ENCODE measurements at places on chromosomes 11 and 22.

- peak; percentile 28 for DNase-seq
Measured at GRCh38 chr11:61954851-61955421, 4.8 kb downstream of the BEST1 start.

DNA sequence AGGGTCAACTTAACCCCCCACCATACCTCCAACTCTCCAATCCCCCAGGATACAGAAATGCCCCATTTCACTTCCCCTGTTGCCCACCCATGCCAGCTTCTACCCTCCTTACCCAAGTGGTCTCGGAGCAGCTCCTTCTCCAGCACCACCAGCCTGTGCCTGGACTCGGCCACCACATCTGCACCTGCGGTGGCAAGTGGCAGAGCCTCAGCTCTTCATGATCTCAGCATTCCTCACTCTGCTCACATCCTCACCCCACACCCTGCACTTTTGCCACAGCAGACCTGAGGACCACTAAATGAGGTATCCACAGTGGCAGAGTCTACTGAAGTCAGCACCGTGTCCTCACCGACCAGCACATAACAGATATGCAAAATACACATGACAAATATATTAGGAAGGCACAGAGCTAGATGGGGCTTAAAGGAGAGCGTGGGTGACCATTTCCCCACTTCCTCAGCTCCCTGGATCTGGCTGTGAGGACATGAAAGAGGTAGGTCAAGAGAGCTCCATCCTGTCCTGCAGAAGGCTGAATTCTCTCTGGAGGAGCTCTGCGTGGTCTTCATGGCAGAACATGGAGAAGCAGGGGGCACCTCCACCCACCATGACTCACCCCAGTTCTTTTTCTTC is 9.7 kb downstream of the NHERF4 start:
- no peak for DNase-seq

DNA sequence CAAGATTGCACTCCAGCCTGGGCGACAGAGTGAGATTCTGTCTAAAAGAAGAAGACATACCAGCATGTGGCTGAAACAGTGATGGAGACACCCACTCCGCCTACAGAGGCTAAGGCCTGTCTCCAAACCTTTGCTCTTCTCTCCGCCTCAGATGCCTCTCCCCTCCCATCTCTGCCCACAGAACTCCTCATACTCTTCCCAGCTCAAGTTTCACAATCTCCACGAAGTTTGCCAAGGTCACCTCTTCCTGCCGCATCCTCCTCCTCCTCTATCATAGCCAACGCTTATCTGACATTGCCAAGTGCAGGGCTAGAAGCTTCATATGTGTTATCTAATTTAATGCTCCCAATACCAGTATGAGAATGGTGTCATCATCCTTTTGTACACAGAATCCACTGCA is 25.9 kb upstream of the FBLN1 start:
- no peak for DNase-seq

DNA sequence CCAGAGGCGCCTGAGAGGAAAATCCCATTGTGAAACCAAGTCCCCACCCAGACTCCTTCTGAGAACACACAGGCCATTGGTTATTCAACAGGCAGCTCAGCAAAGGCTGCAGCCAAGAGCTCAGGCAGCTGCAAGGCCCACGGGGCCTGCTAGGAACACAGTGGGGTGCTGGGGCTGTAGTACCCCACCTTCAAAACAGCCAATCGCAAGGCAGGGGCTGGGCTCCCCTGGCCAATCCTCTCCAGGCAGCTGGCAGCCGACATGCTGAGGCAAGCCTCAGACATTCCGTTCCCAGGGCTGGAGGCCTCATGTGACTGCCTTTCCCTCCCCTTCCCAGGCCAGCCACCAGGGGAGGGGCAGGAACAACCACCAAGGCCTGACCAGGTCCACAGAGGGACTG is 6.6 kb downstream of the PRODH start:
- DNase-seq: no peak

Measured in pancreas (tissue), 10 donors.